ENCODE measurements at places on chromosomes 2 and 18.

DNA sequence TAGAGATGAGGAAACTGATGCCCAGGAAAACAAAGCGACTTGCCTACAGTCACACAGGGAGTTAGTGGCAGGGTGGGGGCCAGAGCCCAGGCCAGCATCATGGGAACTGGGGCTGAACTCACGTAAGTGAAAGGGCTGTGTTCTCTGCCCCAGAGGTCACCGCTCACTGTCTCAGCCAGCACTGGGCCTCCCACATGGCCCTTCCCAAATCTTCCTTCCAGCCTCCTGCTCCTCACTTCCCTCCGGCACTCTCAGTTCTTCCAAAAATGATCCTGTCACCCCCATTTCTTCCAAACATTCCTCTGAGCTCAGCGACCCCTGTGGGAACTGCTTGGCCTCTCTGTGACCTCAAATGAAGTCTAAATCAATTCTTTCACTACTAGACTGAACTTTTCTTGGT lies 90.5 kb upstream of the TMEM247 start:
- DNase-seq: no peak

DNA sequence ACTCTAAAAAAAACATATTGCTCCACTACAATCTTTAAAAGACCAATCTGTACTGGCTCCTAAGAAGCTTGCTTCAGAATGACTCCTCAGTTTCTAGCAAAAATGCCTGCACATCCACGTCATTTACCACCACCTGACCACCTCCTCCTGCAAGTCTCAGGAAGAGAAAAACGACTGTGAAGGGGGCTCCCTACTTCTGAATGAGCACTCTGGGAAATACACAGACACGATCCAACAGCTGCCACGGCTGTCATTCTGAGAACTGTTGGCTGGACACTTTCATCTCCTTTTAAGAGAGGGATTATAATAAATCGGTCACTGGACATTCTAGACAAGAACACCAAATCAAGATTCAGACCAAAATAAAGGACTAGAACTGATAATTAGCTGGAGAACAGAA lies 21.5 kb downstream of the EPG5 start:
- DNase-seq: no peak

- DNase-seq: no peak
Observed at GRCh38 chr2:231909631-231910030, 16.6 kb downstream of the NPPC start.

GRCh38 chr2:238848976-238849853 lies 1.3 kb downstream of the TWIST2 start:
- DNase-seq: no peak

DNA sequence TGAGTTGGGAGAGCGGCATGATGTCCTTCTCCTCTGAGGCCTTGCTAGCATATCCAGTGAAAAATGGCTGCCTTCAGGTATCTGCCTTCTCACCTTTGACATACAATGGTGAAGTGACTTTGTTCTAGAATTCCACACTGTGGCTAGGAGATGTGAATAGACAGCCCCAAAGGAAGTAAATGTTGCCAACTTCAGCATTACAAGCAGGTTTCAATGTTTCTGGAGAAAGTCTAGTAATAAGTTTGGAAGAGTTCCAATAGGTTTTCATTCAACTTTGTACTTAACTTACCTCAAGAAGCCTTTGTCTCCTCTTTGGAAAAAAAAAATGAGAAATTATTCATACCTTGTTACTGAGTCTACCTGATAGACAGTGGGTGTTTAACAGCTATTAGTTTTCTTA lies 421.3 kb upstream of the MMADHC start:
- DNase-seq: no peak

- DNase-seq: no peak
Observed at GRCh38 chr2:112803691-112804521, 19.6 kb upstream of the IL1A start.

GRCh38 chr2:20752293-20752692 lies 70.6 kb downstream of the LDAH start:
- DNase-seq: no peak

GRCh38 chr18:74582642-74583041 lies 15.0 kb upstream of the ZNF407 start:
- DNase-seq: no peak
